Activated T-cell treated with anti-CD3 and anti-CD28 coated beads, Interleukin-2, amount 50 U/mL, for 48 hours (primary cell): ENCODE measurements at places on chromosomes 4 and X.

DNA sequence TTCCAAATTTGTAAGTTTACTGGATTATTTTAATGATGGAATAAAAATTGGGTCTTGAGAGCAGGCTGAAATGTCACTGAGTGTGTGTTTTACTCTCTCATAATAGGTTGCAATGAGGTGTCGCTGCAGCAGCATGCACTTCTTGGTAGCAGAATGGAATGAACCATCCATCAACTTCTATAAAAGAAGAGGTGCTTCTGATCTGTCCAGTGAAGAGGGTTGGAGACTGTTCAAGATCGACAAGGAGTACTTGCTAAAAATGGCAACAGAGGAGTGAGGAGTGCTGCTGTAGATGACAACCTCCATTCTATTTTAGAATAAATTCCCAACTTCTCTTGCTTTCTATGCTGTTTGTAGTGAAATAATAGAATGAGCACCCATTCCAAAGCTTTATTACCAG is 2.6 kb downstream of the SAT1 start:
- DNase-seq: no peak

- DNase-seq: no peak
Measured at GRCh38 chr4:114607056-114607455, 8.4 kb downstream of the UGT8 start.

DNA sequence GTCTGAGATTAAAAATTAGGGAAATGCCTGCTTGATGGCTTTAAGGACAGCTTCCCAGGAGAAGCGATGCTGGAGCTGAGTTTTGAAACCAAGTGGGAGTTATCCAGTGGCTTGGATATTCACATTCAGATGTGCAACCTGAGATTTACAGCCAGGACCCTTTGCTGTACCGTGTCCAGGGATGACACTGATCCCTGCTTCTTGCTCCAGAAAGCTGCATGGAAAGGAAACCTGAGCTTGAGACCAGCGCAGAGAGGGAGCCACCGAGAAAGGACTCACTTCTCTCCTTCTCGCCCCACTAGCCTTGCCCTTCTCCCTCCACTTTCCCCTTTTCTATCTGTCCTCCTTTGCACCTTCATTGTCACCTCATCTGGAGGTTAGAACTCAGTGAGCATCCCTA is 254.5 kb upstream of the PPARGC1A start:
- no peak for DNase-seq

DNA sequence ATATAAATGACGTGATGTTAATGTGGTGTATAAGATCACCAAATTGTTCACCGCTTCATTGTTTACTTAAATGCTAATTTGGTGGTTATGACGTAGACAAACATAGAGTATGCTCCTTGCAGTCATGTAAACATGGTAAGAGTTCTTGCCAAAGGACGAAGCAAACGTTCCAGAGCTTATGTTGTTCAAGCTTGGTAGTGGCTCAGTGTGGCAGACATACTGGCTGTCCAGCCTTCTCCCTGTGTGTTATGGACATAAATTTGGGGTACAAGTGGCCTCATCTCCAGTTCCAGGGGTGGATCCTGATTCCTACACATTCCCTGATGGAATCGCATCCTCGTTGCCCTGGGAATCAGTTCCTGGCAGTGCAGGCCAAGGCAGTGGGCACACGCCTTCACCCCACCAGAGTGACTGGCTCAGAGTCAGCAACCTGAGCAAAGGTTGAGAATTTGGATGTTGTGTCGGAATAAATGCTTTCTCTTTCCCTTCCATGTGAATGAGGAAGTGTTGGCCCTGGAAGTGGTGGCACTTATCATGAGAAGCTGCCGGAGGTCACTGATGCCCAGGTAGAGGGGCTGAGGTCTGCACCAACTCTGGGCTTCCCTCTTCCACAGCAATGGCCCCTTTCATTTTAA is 25.4 kb downstream of the F11 start:
- no peak for DNase-seq

- no peak for DNase-seq
Measured at GRCh38 chr4:177008836-177009501, 216.2 kb upstream of the VEGFC start.
